ENCODE measurements at places on chromosomes 16 and 17. TPM values are rescaled to one million over a fixed set of nuclear protein-coding genes. Genes with fewer than 3 reads are reported as not detected.

The HSD17B2 gene
- not detected for total RNA-seq

The IL32 gene
- total RNA-seq: 16.5 TPM

The KRT31 gene
- total RNA-seq: not detected

The MAPK7 gene
- 74.6 TPM for total RNA-seq

The CCT6B gene
- 2.6 TPM for total RNA-seq

- no peak overlapping the region for H3K27ac ChIP-seq
- DNase-seq: no peak
- no peaks in the 10 kb centered on the region for H3K36me3 ChIP-seq
- no peaks in the 10 kb centered on the region for H3K27me3 ChIP-seq
Measured at GRCh38 chr17:8985054-8985701, 19.7 kb upstream of the PIK3R5 start.

- H3K36me3 ChIP-seq: no peaks in the 10 kb centered on the region
- H3K27me3 ChIP-seq: no peaks in the 10 kb centered on the region
- no peak overlapping the region for H3K27ac ChIP-seq
- DNase-seq: no peak
Measured at GRCh38 chr17:67051837-67052236, 7.5 kb downstream of the CACNG1 start.

DNA sequence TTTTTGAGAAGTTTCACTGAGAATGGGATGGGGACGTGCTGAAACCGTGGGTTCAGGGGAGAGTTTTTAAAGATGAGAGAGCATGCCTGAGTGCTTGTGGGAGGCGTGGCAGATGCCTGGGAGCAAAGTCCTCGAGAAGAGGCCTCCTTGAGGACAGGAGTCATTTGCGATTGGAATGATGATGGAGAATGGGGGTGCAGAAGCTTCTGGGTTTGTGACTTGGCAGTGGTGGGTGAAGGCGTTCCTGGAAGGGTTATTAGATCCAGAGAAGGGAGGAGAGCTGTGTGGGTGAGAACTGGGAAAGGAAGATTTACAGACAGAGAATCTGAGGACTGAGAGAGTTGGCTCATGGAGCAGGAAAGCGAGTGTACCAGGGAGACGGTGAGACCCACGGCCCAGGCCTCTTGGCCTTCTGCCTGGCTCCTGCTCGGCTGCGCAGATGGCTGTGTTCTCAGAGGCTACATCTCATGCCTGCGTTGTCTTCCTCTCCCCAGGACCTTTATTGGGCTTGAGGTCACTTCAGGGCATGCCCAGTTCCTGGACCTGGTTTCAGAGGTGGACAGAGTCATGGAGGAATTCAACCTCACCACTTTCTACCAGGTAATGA lies 8.6 kb upstream of the MMP15 start:
- no peak overlapping the region for H3K4me3 ChIP-seq
- H3K36me3 ChIP-seq: no peaks in the 10 kb centered on the region
- no peaks in the 10 kb centered on the region for H3K4me1 ChIP-seq

- no peak overlapping the region for H3K27ac ChIP-seq
- no peak overlapping the region for H3K4me3 ChIP-seq
- H3K27me3 ChIP-seq: no peaks in the 10 kb centered on the region
- no peak for DNase-seq
- no peaks in the 10 kb centered on the region for H3K4me1 ChIP-seq
Measured at GRCh38 chr16:52068447-52069074, 478.4 kb downstream of the TOX3 start.

DNA sequence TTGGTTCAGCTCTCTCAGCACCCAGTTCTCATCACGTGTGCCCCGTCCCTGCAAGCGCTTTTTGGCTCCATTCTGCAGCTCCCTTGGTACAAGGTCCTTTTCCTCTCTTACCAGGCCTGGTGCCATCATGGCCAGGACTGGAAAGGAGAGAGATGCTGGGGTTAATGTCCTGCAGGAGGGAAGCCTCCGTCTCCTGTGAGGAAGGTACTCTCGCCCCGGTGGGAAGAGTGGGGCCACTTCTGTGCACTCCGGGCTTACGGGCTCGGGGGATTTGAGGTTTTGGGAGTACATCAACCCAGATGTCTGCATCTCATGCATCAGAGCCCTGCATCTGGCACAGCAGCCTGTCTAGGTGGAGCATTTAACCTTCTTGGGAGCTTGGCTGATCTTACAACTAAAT lies 10.1 kb downstream of the CTRB2 start:
- DNase-seq: no peak
- no peak overlapping the region for H3K27ac ChIP-seq
- peaks cover 1% of the 10 kb centered on the region for H3K4me1 ChIP-seq
- no peaks in the 10 kb centered on the region for H3K36me3 ChIP-seq

DNA sequence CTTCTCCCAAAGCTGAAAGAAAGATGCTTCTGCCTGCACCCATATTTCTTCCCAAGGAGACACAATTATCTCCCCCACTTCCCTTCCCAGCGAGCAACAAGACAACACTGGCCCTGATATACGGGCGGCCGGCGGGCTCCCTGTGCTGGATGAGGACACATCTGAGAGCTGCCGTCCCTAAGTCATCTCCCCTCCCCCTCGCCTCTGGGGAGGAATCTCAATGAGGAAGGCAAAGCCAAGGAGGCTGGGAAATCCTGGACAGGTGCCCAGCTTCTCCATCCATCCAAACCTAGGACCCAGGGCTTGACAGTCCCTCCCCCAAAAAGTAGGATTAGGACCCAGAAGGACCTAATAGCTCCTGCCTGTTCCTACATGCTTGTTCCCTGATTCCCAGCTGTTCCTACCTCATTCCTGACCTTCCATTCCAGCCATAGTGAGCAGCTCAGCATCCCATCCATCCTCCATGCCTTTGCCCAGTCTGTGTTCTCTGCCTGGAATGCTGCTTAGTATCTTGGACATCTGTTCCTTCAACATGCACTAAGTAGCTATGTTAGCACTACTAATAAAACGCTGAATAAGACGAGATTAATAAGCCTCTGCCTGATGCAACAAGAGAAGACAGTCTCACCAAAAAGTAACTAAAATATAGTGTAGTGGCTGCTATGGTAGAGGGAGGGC lies 167.9 kb downstream of the CCT6B start:
- H3K36me3 ChIP-seq: no peaks in the 10 kb centered on the region
- H3K27me3 ChIP-seq: no peaks in the 10 kb centered on the region
- no peak overlapping the region for H3K4me3 ChIP-seq
- no peak overlapping the region for H3K27ac ChIP-seq
- H3K4me1 ChIP-seq: no peaks in the 10 kb centered on the region

DNA sequence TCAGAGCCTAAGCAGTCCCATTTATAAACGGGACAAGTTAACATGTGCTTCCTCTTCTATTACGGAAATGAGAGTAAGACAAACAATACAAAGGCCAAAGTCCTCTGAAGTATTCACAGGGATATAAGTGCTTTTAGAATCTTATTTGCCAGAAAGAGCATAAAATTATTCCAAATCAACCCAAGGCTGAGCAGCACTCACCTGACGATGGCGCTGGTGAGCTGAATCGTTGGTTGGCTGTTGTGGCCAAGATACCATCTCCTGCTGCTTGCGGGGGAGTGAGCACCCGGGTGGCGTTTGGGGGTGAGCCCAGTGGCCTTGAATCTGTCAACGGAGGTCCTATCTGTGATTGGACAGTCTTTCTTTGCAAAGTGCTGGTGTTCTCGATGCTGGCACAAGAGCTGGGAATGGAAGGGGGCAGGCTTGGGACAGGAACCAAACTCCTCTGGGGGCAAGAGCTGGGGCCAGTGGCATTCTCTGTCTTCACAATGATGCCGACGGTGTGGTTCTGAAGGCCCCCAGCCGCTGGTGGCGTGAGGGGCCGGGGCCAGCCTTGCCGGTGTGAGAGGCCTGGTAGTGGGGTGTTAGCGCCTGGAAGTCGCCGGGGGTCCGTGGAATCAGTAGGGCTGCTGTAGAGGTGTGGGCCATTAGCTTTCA lies 9.5 kb upstream of the DHRS13 start:
- H3K4me1 ChIP-seq: peaks cover 7% of the 10 kb centered on the region
- H3K36me3 ChIP-seq: no peaks in the 10 kb centered on the region
- H3K27ac ChIP-seq: no peak overlapping the region
- H3K4me3 ChIP-seq: no peak overlapping the region
- no peaks in the 10 kb centered on the region for H3K27me3 ChIP-seq

- no peak for DNase-seq
- H3K4me1 ChIP-seq: no peaks in the 10 kb centered on the region
- no peaks in the 10 kb centered on the region for H3K27me3 ChIP-seq
- no peak overlapping the region for H3K27ac ChIP-seq
- H3K4me3 ChIP-seq: no peak overlapping the region
Measured at GRCh38 chr17:47212458-47212857, 3.3 kb downstream of the MYL4 start.

DNA sequence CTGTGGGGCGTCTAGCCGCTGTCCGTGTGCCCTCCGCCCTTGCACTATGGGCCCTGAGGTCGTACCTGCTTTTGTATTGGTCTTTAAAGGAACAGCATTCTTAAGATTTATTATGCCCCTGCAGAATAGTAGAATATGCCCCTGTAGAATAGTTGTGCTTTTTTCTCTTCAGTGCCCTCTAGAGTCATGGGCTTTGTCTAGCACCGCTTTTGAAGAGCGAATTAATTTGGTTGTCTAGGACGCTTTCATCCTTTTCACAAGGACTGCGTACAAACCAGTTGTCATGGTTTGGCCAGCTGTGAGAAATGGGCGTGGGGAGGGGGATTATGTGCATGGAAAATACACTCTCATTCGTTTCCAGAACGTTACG lies 621 bp downstream of the CEP95 start:
- no peaks in the 10 kb centered on the region for H3K27me3 ChIP-seq
- peak overlapping the region; percentile 99 for H3K27ac ChIP-seq
- peak overlapping the region; percentile 99 for H3K4me3 ChIP-seq
- H3K4me1 ChIP-seq: peaks cover 4% of the 10 kb centered on the region
- H3K36me3 ChIP-seq: no peaks in the 10 kb centered on the region

- no peak overlapping the region for H3K4me3 ChIP-seq
- DNase-seq: no peak
- no peak overlapping the region for H3K27ac ChIP-seq
Measured at GRCh38 chr17:40582328-40582901, 17.1 kb upstream of the CCR7 start.

DNA sequence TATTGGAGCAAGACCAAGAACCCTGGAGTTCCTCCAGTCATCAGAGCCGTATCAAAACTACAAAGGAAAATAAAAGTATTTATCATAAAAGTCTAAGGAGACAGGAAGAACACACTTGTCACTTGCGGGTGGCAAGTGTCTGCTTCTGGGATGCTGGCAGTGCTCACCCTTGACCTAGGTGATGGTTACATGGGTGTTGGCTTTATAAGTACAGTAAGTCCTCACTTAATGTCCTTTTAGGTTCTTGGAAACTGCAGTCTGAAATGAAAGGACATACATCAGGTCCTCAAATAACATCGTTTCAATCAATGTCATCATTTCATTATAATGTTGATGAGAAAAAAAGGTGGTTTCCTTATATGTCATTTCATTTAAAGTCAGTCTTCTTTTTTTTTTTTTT lies 3.0 kb upstream of the AIPL1 start:
- no peak for DNase-seq
- H3K4me3 ChIP-seq: no peak overlapping the region
- H3K27ac ChIP-seq: no peak overlapping the region
- no peaks in the 10 kb centered on the region for H3K4me1 ChIP-seq

GRCh38 chr17:4344926-4345325 lies 21.5 kb downstream of the UBE2G1 start:
- H3K27me3 ChIP-seq: no peaks in the 10 kb centered on the region
- no peaks in the 10 kb centered on the region for H3K36me3 ChIP-seq
- no peak for DNase-seq
- H3K27ac ChIP-seq: no peak overlapping the region
- H3K4me3 ChIP-seq: no peak overlapping the region

DNA sequence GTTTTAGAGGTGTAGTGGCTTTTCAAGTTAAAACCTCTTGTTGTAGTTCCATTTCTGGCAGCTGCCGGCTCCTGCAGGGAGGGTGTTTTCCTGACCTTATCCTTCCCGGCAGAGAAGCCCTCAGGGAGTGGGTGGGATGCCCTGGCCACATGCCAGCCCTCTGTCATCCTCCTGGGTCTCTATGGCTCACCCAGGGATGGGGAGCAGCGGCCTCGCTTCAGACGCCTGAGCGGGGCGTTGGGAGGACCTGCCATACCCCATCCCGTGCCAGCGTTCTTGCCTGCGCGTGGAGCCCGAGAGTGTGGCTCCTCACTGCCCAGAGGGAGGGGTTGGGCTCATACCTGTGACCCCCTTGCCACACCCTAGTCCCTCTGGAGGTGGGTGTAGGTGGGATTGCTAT lies 11.9 kb downstream of the KCNJ12 start:
- H3K36me3 ChIP-seq: no peaks in the 10 kb centered on the region
- DNase-seq: no peak
- no peak overlapping the region for H3K27ac ChIP-seq
- H3K27me3 ChIP-seq: no peaks in the 10 kb centered on the region

DNA sequence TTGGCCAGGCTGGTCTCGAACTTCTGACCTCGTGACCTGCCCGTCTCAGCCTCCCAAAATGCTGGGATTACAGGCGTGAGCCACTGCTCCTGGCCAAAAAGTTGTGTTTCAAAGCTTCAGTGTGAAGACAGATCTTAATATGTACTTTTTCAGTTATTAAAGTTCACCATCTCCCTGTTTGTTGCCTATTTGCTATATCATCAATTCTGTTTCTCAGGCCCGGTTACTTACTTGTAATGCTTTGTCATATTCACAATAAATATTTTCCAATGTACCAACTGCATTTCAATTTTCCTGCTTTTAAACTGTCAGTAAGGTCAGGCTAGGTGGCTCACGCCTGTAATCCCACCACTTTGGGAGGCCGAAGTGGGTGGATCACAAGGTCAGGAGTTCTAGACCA lies 22.5 kb downstream of the FANCA start:
- H3K36me3 ChIP-seq: no peaks in the 10 kb centered on the region
- no peak overlapping the region for H3K27ac ChIP-seq
- no peak for DNase-seq

- DNase-seq: no peak
- peaks cover 2% of the 10 kb centered on the region for H3K4me1 ChIP-seq
- H3K36me3 ChIP-seq: no peaks in the 10 kb centered on the region
- no peak overlapping the region for H3K27ac ChIP-seq
- H3K27me3 ChIP-seq: no peaks in the 10 kb centered on the region
Measured at GRCh38 chr17:78438694-78439325, 60.4 kb downstream of the PGS1 start.

DNA sequence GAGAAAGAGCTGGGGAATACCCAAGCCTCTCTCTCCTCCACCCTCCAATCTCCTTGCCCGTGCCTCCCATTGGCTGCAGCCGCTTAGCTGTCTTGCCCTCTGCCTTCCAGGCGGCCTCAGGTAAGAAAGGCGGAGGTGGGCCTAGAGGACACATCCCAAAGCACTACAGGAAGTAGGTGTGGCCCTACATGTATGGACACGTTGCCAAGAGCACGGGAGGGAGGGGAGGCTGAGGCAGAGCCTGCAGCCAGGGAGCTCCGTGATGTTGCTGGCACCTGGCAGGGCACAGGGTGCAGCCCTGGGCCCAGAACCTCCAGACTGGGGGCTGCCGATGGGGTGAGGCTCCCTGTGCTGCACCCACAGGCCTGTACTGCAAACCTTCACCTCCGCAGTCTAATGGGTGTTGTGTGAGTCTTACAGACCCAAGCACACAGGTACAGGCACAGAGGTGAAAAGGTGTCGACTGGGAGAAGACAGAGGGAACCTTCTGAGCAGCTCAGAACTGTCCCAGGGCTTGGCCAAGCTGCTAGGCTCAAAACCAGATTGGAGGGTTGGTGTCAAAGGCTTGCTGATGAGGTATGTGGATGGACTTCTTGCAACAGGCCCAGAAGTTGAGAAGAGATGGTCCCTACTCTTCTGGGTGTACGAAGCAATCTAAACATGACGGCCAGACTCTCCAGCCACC lies 23.5 kb upstream of the FOXK2 start:
- no peak overlapping the region for H3K27ac ChIP-seq
- H3K4me1 ChIP-seq: peaks cover 3% of the 10 kb centered on the region
